Cerebellar nuclear complex (tissue), 1 donor: ENCODE measurements at places on chromosomes 4 and X.

- no peak for DNase-seq
These were observed 251.8 kb downstream of the KCTD8 start for GRCh38 chr4:44196796-44197195.

DNA sequence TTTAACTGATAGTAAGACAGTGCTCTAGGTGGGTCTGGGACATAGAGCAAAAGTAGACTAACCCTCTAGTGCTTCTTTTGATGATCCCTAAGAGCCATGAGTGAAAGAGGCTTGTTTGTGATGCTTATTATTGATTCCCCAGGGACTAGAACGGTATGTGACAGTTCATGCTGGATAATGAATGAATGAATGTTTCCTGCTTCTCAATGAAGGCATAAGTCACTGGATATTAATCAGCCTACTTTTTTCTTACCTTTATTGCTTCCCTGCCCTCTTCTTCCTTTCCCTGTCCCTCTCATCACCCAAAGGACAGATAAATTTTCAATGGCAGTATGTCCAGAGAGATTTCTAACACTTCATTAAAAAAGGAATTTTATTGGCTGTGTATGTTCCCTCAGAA, 486.2 kb downstream of the RPA4 start:
- no peak for DNase-seq

DNA sequence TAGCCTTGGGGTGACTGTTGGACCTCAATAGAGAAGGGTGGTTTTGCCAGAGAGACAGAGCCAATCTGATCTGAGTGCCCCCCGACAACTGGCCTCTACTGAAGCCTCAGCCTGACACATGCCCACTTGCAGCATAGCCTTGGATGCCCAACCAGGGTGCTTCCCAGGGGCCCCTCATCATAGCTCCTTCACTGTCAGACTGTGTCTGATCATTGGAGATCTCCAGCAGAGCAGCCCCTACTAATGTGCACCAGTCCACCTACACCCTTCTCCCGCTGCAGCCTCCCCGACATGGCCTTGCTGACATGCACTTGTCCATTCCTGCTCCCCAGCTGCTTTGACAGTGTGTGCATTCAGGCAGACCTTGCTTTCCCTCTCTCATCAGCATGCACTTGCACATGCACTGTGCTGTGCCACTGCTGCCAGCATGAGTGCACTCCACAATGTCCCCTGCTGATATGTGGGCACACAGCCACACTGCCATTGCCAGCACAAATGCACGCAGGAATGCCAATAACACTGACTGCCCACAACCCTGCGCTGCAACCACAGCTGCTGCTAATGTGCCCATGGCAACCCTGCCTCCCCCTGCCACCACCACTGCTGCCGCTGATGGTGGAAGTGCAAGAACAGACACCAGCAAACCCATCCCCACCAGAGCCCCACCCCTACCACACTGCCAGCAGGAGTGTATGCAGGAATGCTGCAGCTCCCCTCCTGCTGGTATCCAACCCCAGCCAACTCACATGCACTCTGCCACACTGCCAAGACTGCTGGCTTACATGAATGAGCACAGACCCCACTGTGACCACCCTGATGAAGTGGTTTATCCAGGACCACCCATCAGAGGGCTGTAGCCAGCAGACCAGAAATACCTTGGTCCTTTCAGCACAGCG, 68.1 kb upstream of the ZMAT1 start:
- no peak for DNase-seq

DNA sequence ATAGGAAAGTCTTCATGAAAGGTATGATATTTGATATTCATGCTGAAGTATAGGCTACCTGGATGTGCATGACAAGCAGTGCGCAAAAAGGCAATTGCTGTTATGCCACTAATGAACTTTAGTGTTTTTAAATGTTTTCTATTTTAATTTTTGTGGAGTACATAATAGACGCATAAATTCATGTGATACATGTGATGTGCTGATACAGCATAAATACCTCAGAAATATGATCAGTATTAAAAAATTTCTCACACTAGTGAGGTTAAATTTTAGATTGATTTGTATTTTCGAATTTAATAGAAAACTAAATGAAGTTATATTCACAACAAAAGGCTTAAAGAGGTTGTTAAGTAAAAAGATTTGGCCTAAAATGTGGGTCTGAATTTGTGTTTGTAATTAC, 2.2 kb downstream of the UGT2A1 start:
- DNase-seq: no peak

DNA sequence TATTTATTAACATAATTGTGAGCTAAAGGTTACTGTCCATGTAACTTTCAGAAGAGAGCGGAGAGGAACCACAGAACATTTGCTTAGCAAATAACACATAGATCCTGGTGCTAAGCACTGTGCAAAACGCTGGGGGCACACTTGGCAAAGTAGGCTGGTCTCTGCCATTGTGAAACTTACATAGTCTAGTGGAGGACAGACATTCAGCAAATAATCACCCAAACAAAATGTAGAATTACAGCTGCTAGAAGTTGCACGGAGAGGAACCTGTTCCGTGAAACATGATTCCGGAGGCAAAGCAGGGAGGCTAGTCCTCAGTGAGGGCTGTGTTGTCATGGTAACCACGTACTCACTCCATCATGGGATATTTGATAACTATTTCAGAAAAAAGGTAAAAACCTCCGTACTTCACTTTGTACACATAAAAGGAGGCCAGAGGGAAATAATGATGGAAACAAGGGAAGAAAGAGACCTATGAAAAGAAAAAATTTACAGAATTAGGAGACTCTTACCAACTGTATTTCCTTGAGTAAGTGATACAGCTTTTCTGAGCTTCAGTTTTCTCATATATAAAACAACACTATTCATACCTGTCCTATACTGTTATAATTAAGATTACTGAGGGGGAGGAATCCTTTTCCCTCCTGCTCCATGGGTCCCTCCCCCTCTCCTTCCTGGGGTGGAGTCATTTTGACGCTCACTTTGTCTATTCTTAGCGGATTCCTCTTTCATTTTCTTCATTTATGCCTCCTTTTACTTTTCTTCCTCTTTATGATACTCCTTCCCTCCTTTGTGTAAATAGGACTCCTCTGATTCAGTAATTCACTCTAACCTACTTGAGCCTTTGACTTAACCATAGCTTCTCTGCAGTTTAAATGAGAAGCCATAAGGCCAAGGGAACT, 825 bp upstream of the RASGEF1B start:
- no peak for DNase-seq

DNA sequence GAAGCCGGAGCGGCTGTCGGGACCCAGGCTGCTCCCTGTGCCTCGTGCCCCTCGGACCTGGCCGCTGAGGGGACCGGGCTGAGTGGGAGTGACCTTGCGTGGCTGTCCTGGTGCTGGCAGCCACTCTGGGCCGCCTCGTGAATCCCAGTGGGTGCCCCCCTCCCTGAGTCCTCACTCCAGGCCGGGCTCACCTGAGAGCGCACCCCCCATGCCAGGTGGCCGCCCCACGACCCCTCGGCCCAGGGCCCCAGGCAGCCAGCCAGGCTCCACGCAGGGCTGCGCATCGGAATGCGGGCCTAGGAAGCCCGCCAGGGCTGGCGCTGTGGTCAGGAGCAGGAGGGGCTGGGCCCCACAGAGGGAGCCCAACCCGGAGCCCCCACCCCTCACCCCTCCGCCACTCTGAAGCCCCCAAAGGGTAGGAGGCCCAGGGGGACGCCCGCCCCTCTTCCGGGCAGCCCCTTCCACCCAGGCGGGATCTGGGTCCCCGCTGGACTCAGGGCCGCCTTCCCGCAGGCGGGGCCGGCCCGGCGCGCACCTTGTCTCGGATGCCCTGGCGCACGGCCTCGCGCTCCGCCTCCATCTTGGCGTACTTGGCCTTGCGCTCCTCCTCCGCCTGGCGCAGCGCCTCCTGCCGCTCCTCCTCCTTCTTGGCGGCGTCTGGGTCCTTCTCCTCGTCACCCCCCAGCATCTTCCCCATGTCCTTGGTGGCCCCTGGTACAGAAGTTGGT, 33.9 kb downstream of the CPLX1 start:
- DNase-seq: no peak

DNA sequence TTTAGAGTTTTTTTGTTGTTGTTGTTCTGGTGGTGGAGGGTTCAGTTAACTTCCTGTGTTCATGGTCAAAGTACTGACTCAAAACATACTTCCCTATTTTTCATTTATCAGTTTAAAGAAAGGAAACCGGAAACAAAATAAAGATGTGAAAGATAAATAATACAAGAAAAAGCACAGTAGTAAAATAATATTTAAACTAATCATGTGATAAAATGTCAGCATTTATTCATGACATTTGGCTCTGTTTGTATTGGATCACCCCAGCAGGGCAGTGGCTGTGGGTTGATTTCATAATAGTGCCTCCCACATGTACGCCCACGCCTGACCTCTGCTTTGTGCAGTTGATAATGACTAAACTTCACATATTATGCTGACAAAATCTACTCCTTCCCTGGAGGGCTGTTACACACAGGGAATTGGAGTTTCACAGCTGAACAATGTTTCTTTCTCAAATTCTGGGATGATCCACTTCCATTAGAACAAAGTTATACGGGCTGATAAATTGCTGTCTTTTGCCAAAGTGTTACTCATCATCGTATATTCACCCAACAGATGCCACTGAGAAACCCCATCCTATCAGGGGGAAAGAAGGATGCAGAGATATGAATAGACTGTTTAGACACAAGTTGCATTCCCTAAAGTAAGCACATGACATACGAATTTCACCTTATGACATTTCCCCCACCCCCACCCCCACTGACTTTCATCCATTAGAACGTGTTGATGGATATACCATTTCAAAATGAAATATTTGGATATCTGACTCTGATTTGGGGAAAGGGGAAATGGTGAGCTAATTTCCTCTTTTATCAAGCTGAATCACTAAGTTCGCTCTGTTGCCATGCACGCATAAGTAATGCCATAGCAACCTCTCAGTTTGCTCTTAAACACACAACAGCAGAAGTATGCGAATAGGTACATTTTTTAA, 48.3 kb downstream of the AMELX start:
- no peak for DNase-seq

- DNase-seq: no peak
These were observed 43.1 kb upstream of the BCOR start for GRCh38 chrX:40140706-40141499.

DNA sequence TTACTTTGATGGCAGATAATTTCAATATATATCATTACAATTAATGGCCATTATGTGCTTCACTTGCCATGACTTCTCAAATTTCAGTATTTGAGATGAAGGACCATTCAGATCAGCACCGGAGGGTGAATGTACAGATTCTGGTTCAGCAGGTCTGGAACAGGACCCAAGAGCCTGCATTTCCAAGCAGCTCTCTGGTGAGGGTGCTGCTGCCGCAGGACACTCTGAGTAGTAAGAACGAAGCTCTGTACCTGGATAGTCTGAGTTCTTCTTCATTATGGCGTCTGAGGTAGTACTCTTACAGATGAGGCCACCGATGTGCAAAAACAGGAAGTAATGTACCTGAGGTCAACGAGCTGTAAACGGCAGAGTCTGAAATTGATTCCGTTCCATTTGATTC, 228.2 kb downstream of the FBXW7 start:
- no peak for DNase-seq

- no peak for DNase-seq
These were observed at the start of gene AP1AR for GRCh38 chr4:112231779-112232713. Gene AP1AR, plus strand, starts transcription at chr4:112231787. Its CDS starts 305 bp downstream, at chr4:112232092.

DNA sequence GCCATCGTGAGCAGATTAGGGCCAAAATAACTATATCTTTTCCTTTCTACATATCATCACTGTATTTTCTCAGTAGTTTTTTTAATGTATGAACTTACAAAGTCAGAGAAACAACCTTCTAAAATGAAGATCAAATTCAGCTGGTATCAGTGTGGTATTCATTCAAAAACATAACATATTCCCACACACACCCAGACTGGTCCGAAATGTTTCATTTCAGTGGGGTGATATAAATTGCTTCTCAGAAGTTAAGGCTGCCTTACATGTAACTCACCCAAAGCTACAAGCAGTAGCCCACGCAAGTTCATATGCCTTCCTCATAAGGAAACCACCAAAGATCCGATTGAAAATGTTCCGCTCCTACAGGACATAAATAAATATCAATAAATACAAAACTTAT, 37.8 kb downstream of the ACOT9 start:
- no peak for DNase-seq

DNA sequence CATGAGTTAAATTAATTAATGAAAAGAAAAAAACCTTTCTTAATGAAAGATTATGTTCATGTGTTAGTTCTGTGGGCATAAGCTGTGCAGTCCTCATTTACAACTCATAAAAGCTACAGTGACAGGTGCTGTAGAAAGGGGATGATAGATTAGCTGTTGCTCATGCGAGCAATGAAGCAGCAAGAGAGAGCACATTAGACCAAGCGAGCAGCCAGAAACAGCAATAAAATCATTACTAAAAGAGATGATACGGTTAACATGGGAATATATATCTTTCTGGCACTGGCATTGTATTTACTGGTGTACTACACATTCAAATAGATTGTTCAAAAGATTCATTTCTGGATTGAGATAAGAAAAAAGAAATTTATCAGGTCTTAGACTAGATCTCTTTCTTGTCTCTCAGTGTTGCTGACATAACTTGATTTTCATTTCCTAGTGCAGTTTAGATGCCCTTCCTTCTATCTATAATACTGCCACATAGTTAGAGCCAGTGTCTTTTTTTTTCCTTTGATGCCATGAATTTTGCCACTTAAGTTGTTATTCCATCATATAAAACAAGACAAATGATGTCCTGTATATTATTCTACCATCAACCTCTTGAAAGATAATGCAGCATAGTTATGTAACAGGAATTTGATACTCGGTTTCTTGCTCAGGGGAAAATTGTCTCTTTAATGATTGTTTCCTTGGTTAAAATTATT, 164.6 kb downstream of the BANK1 start:
- DNase-seq: peak; percentile 44

GRCh38 chr4:4384837-4385236, 2.1 kb upstream of the NSG1 start:
- no peak for DNase-seq

GRCh38 chr4:30860978-30861377, 140.8 kb downstream of the PCDH7 start:
- DNase-seq: no peak

DNA sequence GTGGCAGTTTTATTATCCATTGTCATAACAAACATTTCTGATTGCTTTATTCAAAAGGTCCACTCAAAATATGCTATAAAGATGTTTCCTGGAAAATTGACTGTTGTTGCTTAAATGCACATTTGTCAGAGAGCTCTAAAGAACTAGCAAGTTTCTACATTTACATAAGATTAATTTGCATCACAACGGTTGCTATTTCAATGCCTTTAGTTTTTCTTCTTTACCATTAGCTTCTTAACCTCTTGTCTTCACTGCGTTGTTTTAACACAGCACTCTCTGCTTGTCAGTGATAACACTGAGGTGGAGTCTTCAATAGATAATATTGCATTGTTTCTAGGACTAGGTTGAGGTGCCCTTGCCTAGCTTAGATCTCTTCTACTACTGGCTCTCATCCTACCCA, 76.7 kb upstream of the GALNT7 start:
- no peak for DNase-seq

- no peak for DNase-seq
These were observed 77.1 kb upstream of the PABPC4L start for GRCh38 chr4:134278675-134279074.

GRCh38 chr4:95048296-95048695, 290.5 kb downstream of the BMPR1B start:
- no peak for DNase-seq
